ENCODE measurements at places on chromosomes 11 and 22. TPM values are rescaled to one million over a fixed set of nuclear protein-coding genes. Genes with fewer than 3 reads are reported as not detected.

Gene DRD4
- total RNA-seq = 0.89 TPM

Gene HORMAD2
- not detected for total RNA-seq

- H3K36me3 ChIP-seq = no peaks in the 10 kb centered on the region
- no peak overlapping the region for H3K27ac ChIP-seq
- no peak for DNase-seq
- H3K4me3 ChIP-seq = peak overlapping the region; percentile 47
- no peaks in the 10 kb centered on the region for H3K27me3 ChIP-seq
- peaks cover 13% of the 10 kb centered on the region for H3K4me1 ChIP-seq
These were observed 1.0 kb downstream of the POLA2 start for GRCh38 chr11:65262776-65263175.

DNA sequence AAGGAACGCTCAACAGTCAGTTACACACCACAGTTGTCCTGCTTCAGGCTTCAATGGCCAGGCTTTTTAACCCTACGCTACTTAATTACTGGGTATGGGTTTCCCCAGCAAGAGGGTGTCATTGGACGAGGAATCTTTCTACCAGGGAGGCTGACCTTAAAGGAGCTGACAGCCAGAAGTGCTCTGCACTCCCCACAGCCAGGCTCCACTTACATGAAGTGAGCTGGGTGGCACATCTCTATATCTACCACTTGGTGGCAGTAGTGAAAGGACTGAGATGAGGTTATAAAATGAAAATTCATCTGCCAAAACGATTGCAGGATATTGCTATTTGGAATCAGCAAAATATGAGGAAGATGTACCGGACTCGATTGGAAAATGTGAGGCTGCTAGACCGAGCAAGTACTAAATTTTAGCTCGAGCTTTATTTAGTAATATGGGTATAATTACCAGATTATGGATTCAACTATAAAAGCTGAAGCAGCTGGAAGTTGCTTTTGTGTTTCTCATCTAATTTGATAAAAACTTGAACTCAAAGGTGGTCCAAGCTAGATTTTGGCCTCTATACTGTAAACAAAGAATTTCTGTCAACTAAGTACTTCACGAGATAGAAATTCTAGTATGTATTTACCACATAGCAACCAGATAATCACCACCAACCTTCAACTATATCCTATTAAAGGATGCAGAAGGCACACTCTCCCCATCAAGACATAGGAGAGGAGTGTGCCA, 53.9 kb upstream of the CEP126 start:
- no peak overlapping the region for H3K4me3 ChIP-seq
- DNase-seq = peak; percentile 42
- H3K27me3 ChIP-seq = no peaks in the 10 kb centered on the region

GRCh38 chr11:120324932-120325810, at the start of gene TLCD5:
TLCD5 (plus strand) TSS chr11:120325299; CDS start chr11:120327442, 2,143 bp downstream.
- H3K36me3 ChIP-seq = peaks cover 7% of the 10 kb centered on the region
- H3K4me1 ChIP-seq = peaks cover 19% of the 10 kb centered on the region
- H3K4me3 ChIP-seq = peak within 1 kb of the TSS; percentile 49
- DNase-seq = peak; percentile 73
- H3K27ac ChIP-seq = peak within 1 kb of the TSS; percentile 96

- H3K27ac ChIP-seq = no peak overlapping the region
- no peak overlapping the region for H3K4me3 ChIP-seq
- DNase-seq = no peak
- no peaks in the 10 kb centered on the region for H3K36me3 ChIP-seq
- H3K4me1 ChIP-seq = no peaks in the 10 kb centered on the region
These were observed 351.8 kb downstream of the SHANK2 start for GRCh38 chr11:70900540-70900939.

- no peak for DNase-seq
- no peak overlapping the region for H3K4me3 ChIP-seq
- H3K27ac ChIP-seq = no peak overlapping the region
- peaks cover 4% of the 10 kb centered on the region for H3K4me1 ChIP-seq
- H3K27me3 ChIP-seq = no peaks in the 10 kb centered on the region
- no peaks in the 10 kb centered on the region for H3K36me3 ChIP-seq
These were observed 4.1 kb upstream of the SLC37A4 start for GRCh38 chr11:119034813-119035212.

GRCh38 chr11:73306069-73306841, 1.8 kb upstream of the ARHGEF17 start:
- H3K36me3 ChIP-seq = no peaks in the 10 kb centered on the region
- H3K4me3 ChIP-seq = no peak overlapping the region
- DNase-seq = no peak
- peaks cover 22% of the 10 kb centered on the region for H3K4me1 ChIP-seq

Gene OR5AS1
- total RNA-seq = not detected

Gene ACR
- 1.4 TPM for total RNA-seq

GRCh38 chr11:47161134-47161854, 15.4 kb downstream of the ARFGAP2 start:
- peak; percentile 58 for DNase-seq
- H3K27me3 ChIP-seq = no peaks in the 10 kb centered on the region
- H3K27ac ChIP-seq = no peak overlapping the region
- H3K4me3 ChIP-seq = no peak overlapping the region
- no peaks in the 10 kb centered on the region for H3K4me1 ChIP-seq

- H3K4me3 ChIP-seq = no peak overlapping the region
- H3K27ac ChIP-seq = no peak overlapping the region
- no peak for DNase-seq
These were observed 15.9 kb downstream of the SEZ6L start for GRCh38 chr22:26185190-26185589.

DNA sequence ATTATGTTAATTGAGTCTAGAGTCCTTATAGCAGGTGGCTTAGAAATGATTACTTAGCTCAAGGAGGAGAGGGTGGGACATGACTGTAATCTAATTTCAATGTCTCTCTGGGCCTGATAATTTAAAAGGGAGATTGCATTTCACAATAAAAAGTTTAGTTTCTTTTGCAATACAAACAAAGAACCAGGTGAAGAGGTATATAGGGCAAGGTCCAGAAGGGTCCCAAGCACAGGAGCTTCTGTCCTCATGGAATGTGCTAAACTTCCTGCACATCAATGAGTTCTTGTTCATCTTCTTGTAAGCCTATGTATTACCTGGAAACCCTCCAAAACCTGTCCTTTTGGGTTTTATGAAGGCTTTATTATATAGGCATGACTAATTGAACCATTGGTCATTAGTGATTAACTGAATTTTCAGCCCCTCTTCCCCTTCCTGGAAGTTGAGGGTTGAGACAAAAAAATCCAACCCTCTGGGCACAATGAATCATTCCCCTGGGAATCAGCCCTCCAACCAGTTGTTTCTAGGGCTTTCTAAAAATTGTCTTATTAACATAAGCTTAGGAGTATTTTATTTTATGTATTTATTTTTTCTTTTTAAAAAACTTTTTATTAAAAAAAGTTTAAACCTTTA, 37.6 kb downstream of the MS4A2 start:
- DNase-seq = no peak
- no peaks in the 10 kb centered on the region for H3K27me3 ChIP-seq
- H3K4me3 ChIP-seq = no peak overlapping the region

- no peak overlapping the region for H3K4me3 ChIP-seq
- no peaks in the 10 kb centered on the region for H3K36me3 ChIP-seq
- H3K27me3 ChIP-seq = no peaks in the 10 kb centered on the region
- DNase-seq = no peak
These were observed 8.4 kb downstream of the MAPK8IP2 start for GRCh38 chr22:50608996-50609395.

GRCh38 chr22:20654343-20655208, 119.3 kb upstream of the SERPIND1 start:
- peak; percentile 90 for DNase-seq
- peaks cover 10% of the 10 kb centered on the region for H3K4me1 ChIP-seq
- peak overlapping the region; percentile 48 for H3K27ac ChIP-seq
- H3K36me3 ChIP-seq = no peaks in the 10 kb centered on the region
- no peak overlapping the region for H3K4me3 ChIP-seq
- H3K27me3 ChIP-seq = no peaks in the 10 kb centered on the region

GRCh38 chr11:44899959-44900358, 50.7 kb downstream of the TP53I11 start:
- no peak for DNase-seq
- H3K4me3 ChIP-seq = no peak overlapping the region
- no peaks in the 10 kb centered on the region for H3K4me1 ChIP-seq
- no peaks in the 10 kb centered on the region for H3K36me3 ChIP-seq
- no peaks in the 10 kb centered on the region for H3K27me3 ChIP-seq

Gene BATF2
- total RNA-seq = 2.9 TPM

- H3K4me3 ChIP-seq = no peak overlapping the region
- H3K36me3 ChIP-seq = no peaks in the 10 kb centered on the region
- no peaks in the 10 kb centered on the region for H3K4me1 ChIP-seq
- DNase-seq = peak; percentile 90
- H3K27me3 ChIP-seq = no peaks in the 10 kb centered on the region
These were observed 16.7 kb downstream of the MMP7 start for GRCh38 chr11:102513869-102514268.

- peaks cover 8% of the 10 kb centered on the region for H3K4me1 ChIP-seq
- no peak overlapping the region for H3K4me3 ChIP-seq
- H3K27ac ChIP-seq = no peak overlapping the region
- H3K27me3 ChIP-seq = no peaks in the 10 kb centered on the region
These were observed 279.7 kb downstream of the SWAP70 start for GRCh38 chr11:9943386-9944110.

GRCh38 chr22:30121960-30122359, 41.7 kb downstream of the HORMAD2 start:
- H3K36me3 ChIP-seq = no peaks in the 10 kb centered on the region
- DNase-seq = no peak
- H3K4me3 ChIP-seq = no peak overlapping the region
- no peaks in the 10 kb centered on the region for H3K27me3 ChIP-seq
- no peaks in the 10 kb centered on the region for H3K4me1 ChIP-seq

DNA sequence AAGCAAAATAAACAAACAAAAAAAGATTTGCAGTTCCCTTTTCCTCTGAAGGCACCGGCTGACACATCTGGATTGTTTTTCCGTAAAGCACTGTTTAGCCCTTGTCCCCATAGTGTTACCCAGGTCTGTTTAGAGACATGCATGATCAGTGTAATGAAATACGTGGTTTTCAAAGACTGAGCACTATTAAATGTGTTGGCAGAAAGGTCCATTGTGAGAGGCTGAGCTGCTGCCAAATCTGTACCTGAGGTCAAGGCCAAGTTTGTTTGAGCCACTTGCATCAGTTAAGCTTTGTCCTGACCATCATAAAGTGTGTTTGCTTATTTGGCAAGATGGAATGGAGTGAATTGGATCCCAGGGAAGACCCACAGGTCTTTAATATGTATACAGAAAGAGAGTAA, 26.3 kb downstream of the CTR9 start:
- H3K4me3 ChIP-seq = no peak overlapping the region
- H3K4me1 ChIP-seq = no peaks in the 10 kb centered on the region
- DNase-seq = no peak
- peak overlapping the region; percentile 68 for H3K27ac ChIP-seq
- peaks cover 40% of the 10 kb centered on the region for H3K36me3 ChIP-seq
- no peaks in the 10 kb centered on the region for H3K27me3 ChIP-seq

GRCh38 chr11:127445476-127445875, 444.9 kb upstream of the KIRREL3 start:
- no peak for DNase-seq
- no peak overlapping the region for H3K4me3 ChIP-seq
- no peaks in the 10 kb centered on the region for H3K27me3 ChIP-seq
- no peaks in the 10 kb centered on the region for H3K36me3 ChIP-seq
- no peak overlapping the region for H3K27ac ChIP-seq

GRCh38 chr11:68012843-68013610, 2.9 kb downstream of the ALDH3B1 start:
- no peaks in the 10 kb centered on the region for H3K27me3 ChIP-seq
- no peak overlapping the region for H3K4me3 ChIP-seq
- DNase-seq = no peak
- H3K36me3 ChIP-seq = no peaks in the 10 kb centered on the region
- no peak overlapping the region for H3K27ac ChIP-seq

DNA sequence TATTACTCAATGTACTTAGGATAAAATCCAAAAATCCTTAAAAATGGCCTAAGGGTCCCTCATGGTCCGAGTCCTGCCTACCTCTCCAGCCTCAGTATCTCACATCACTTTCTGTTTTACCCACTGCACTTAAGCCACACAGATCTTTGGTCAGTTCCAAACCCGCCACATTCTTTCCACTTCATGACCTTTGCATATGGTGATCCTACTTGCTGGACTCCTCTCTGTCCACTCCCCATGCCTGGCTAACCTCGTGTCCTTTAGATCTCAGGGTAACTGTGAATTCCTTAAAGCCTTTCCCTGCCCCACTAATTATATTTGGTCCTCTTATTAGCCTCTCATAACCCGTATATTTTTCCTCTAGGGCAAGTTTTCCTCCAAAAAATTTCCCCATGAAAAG, 1.2 kb downstream of the NUP160 start:
- H3K36me3 ChIP-seq = no peaks in the 10 kb centered on the region
- peaks cover 24% of the 10 kb centered on the region for H3K4me1 ChIP-seq
- no peak overlapping the region for H3K4me3 ChIP-seq
- no peak overlapping the region for H3K27ac ChIP-seq
- DNase-seq = no peak
- no peaks in the 10 kb centered on the region for H3K27me3 ChIP-seq

Gene PTPRCAP
- 6.9 TPM for total RNA-seq

GRCh38 chr22:49735411-49735900, 92.2 kb downstream of the BRD1 start:
- no peaks in the 10 kb centered on the region for H3K36me3 ChIP-seq
- H3K27me3 ChIP-seq = no peaks in the 10 kb centered on the region
- no peaks in the 10 kb centered on the region for H3K4me1 ChIP-seq
- no peak overlapping the region for H3K27ac ChIP-seq

DNA sequence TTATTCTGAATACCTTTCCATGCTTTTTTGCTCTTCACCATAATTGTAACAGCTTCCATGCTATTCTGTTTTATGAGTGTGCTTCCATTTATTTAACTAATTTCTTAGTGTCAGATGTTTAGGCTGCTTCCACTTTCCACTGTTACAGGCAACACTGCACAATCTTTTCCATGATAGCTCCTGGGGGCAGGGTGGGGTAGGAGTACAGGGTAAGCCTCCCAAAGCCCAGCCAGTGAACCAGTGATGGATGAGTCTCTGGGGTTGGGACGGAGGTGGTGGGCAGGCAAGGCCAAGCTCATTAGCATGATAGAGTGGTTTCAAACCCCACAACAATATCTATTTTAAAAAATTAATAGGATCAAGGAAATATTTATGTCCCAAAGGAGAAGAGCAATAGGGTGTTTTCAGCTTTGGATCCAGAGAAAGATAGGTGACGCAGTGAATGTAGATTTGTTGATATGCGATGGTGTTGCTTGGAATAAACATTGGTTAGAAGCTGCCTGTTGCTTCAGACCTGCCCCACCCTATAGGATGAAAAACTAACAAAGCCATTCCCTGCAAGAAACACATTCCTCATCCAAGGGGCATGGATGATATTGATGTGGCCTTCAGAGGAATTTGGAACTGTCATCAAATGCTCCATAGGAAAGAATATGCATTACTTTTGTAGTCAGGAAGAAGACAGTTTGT, 17.1 kb upstream of the ELF5 start:
- DNase-seq = no peak
- no peaks in the 10 kb centered on the region for H3K4me1 ChIP-seq
- no peaks in the 10 kb centered on the region for H3K27me3 ChIP-seq
- no peak overlapping the region for H3K27ac ChIP-seq
- no peak overlapping the region for H3K4me3 ChIP-seq

GRCh38 chr11:19746086-19746485, 33.4 kb downstream of the NAV2 start:
- DNase-seq = no peak
- no peak overlapping the region for H3K27ac ChIP-seq
- no peaks in the 10 kb centered on the region for H3K27me3 ChIP-seq

Measured in thyroid gland (tissue), 4 donors.